Tibial nerve (tissue), 4 donors: ENCODE measurements at places on chromosomes 5 and 9. TPM values are rescaled to one million over a fixed set of nuclear protein-coding genes. Genes with fewer than 3 reads are reported as not detected.

GRCh38 chr5:145760660-145761059 is 74.5 kb downstream of the PRELID2 start:
- H3K27me3 ChIP-seq: no peaks in the 10 kb centered on the region
- no peak for DNase-seq
- H3K36me3 ChIP-seq: no peaks in the 10 kb centered on the region
- H3K4me3 ChIP-seq: no peak overlapping the region
- H3K4me1 ChIP-seq: no peaks in the 10 kb centered on the region

DNA sequence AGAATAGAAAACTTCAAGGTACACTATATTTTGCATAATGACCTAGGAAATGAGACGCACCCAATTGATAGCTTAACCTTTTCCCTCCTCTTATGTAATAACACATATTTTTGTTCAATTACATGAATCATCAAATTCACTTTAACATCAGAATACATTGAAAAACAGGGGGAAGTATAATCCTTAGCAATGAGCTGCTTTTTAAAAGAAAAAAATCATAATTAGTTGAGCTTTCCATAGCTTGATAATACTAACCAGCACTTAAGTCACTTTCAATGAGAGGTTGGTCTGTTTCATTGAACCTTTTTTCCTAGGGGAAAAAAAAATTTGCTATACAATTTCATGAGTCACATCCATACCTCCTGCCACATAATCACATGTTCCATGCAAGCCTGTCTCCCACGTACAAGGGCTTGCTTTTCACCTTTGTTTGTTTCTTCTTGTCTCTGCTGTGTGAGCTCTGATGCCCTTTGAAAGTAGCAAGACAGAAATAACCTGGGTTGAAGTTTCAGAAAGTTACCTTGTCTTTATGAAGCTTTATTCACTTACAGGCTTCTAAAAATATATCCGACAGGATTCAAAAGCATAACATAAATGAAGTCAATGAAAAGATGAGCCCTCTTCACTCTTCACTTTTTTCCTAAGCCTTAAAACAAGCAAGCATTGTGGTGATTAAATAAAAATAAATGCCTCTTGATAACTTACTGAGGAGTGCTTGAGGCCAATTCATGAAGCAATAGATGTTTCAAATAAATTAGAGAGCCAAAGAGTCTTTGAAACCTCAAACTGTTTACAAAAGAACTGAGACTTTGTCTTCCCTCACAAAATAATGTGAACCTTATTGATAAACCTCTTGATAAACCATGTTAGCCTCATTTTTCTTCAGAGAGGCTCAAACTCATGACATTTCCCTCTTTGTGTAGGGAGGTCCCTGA is 108.5 kb downstream of the FEM1C start:
- DNase-seq: no peak
- H3K27me3 ChIP-seq: no peaks in the 10 kb centered on the region
- no peak overlapping the region for H3K27ac ChIP-seq
- H3K4me3 ChIP-seq: no peak overlapping the region
- no peaks in the 10 kb centered on the region for H3K4me1 ChIP-seq

GRCh38 chr9:120922404-120923195 is 4.0 kb downstream of the TRAF1 start:
- DNase-seq: no peak
- peaks cover 37% of the 10 kb centered on the region for H3K4me1 ChIP-seq
- H3K36me3 ChIP-seq: no peaks in the 10 kb centered on the region
- H3K27me3 ChIP-seq: no peaks in the 10 kb centered on the region
- H3K4me3 ChIP-seq: no peak overlapping the region
- H3K27ac ChIP-seq: peak overlapping the region; percentile 78

GRCh38 chr5:22614486-22615094 is 238.6 kb downstream of the CDH12 start:
- H3K4me1 ChIP-seq: no peaks in the 10 kb centered on the region
- DNase-seq: no peak
- no peak overlapping the region for H3K27ac ChIP-seq

DNA sequence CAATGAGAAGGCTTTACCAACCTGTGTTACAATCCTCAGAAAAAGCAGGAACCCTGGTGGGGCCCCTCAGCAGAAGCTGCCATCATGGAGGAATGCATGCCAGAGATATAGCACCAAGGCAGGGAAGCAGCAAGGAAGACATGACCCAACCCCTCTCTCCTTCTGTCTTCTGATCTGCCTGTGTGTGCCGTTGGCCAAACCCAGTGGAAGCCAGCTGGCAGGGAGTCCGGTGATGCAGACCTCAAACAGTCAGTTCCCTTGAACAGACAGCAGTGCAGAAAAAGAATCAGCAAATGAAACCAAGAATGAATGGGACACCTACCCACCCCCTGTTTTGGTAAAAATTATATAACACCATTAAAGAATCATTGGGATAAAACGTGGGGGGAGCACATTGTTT is 234.2 kb downstream of the ZNF608 start:
- no peaks in the 10 kb centered on the region for H3K4me1 ChIP-seq
- no peak overlapping the region for H3K4me3 ChIP-seq
- DNase-seq: no peak
- no peaks in the 10 kb centered on the region for H3K27me3 ChIP-seq
- H3K36me3 ChIP-seq: no peaks in the 10 kb centered on the region
- H3K27ac ChIP-seq: no peak overlapping the region

GRCh38 chr5:124554746-124555578 is 191.5 kb downstream of the ZNF608 start:
- no peak for DNase-seq
- no peak overlapping the region for H3K27ac ChIP-seq
- H3K36me3 ChIP-seq: no peaks in the 10 kb centered on the region
- H3K4me3 ChIP-seq: no peak overlapping the region
- H3K4me1 ChIP-seq: no peaks in the 10 kb centered on the region

DNA sequence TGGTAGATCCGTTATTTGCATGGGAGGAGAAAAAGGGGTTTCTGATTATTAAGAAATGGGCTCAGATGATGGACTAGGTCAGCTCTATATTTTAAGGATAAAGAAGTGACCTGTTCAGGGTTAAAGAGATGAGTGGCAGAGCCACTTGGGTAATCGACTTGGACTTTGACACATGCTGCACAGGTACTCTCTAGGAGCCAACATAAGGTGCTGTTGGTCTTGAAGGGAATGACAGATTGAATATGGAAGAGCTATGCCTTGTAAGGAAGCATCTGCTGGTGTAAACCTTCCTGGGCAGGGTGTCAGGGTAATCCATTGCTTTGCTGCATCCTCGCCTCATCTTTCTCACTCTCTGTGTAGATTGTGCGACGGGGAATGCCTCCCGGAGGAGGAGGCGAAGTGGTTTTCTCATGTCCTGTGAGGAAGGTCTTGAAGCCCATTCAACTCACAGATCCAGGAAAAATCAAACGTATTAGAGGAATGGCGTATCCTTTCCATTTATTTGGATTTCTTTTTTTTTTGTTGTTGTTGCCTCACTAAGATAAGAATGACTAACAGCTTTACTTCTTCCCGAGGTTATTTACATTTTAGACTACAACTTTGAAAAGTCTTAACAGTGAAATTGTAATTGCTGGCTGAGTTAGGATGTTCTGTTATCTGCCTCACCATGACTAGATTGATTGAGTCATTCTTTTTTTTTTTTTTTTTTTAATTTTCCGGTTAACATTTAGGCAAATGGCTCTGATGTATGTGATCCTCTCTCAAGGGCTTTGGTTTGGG is 41.2 kb downstream of the RCL1 start:
- no peak overlapping the region for H3K4me3 ChIP-seq
- H3K27ac ChIP-seq: no peak overlapping the region
- H3K4me1 ChIP-seq: no peaks in the 10 kb centered on the region
- H3K27me3 ChIP-seq: no peaks in the 10 kb centered on the region
- no peak for DNase-seq

DNA sequence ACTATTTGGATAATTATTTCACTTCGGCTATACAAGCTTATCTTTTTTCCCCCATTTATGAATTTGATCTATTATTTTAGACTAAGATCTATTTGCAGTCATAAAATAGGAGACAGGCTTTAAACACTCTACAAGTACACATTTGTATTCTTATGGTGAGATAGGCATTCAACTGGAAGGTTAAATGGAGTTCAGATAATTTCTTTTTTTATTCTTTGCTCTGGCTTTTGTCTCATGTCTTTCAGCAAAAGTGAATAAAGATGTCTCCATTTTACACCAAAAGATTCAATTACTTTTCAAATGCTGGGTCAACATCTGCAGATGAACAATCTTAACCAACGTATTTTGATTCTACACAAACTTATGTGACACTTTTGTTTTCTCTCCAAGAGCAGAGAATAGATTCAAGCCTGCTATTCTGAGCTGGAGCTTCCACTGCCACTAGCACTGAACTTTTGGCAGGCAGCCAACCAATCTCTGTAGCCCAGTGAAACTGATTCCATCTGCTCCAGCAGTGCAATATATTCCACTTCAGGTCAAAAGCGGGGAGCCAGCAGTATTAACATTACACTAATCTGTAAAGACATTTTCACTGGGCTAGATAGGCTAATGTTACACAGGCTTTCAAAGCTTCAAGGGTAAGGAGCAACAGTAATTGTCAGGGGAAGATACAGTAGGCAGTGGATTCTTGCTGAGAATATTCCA is 452.0 kb upstream of the ZNF608 start:
- H3K4me3 ChIP-seq: no peak overlapping the region
- no peaks in the 10 kb centered on the region for H3K36me3 ChIP-seq
- H3K4me1 ChIP-seq: no peaks in the 10 kb centered on the region
- peak; percentile 57 for DNase-seq
- H3K27me3 ChIP-seq: no peaks in the 10 kb centered on the region

- no peak for DNase-seq
- H3K4me3 ChIP-seq: no peak overlapping the region
Observed at GRCh38 chr9:37410969-37411785, 11.3 kb upstream of the GRHPR start.

GRCh38 chr9:132245465-132245864 is 83.6 kb downstream of the NTNG2 start:
- H3K27ac ChIP-seq: no peak overlapping the region
- no peaks in the 10 kb centered on the region for H3K36me3 ChIP-seq
- H3K4me1 ChIP-seq: no peaks in the 10 kb centered on the region
- no peak for DNase-seq

GRCh38 chr9:94108584-94108983 is 24.3 kb downstream of the PTPDC1 start:
- H3K4me3 ChIP-seq: no peak overlapping the region
- no peaks in the 10 kb centered on the region for H3K4me1 ChIP-seq
- H3K27ac ChIP-seq: peak overlapping the region; percentile 60
- H3K36me3 ChIP-seq: peaks cover 9% of the 10 kb centered on the region

GRCh38 chr5:94540856-94541494 is 77.4 kb downstream of the KIAA0825 start:
- no peak overlapping the region for H3K27ac ChIP-seq
- no peaks in the 10 kb centered on the region for H3K27me3 ChIP-seq
- no peaks in the 10 kb centered on the region for H3K4me1 ChIP-seq
- DNase-seq: no peak
- H3K36me3 ChIP-seq: no peaks in the 10 kb centered on the region

DNA sequence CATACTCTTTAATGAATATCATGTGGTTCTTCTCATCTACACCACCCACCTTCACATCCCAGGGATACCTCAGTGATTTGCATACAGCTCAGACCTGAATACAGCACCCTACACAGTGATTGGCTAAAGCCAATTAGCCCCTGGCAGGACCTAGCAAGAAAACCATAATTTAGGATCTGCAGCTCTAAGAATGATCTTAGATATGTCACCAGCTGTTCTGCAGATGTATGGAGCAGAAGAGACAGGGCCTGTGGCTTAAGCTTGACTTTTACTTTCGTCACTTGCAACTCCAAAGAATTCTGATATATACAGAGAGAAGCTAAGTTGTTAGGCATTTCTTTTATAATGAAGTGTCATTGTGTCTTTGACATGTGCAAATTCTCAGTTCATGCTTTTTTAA is 483.2 kb upstream of the C9orf72 start:
- H3K27ac ChIP-seq: no peak overlapping the region
- H3K27me3 ChIP-seq: no peaks in the 10 kb centered on the region
- no peaks in the 10 kb centered on the region for H3K4me1 ChIP-seq
- H3K36me3 ChIP-seq: no peaks in the 10 kb centered on the region

GRCh38 chr5:142015781-142016533 is 3.1 kb upstream of the GNPDA1 start:
- DNase-seq: no peak
- no peaks in the 10 kb centered on the region for H3K27me3 ChIP-seq
- H3K4me3 ChIP-seq: no peak overlapping the region
- peak overlapping the region; percentile 58 for H3K27ac ChIP-seq
- peaks cover 8% of the 10 kb centered on the region for H3K4me1 ChIP-seq
- H3K36me3 ChIP-seq: no peaks in the 10 kb centered on the region

DNA sequence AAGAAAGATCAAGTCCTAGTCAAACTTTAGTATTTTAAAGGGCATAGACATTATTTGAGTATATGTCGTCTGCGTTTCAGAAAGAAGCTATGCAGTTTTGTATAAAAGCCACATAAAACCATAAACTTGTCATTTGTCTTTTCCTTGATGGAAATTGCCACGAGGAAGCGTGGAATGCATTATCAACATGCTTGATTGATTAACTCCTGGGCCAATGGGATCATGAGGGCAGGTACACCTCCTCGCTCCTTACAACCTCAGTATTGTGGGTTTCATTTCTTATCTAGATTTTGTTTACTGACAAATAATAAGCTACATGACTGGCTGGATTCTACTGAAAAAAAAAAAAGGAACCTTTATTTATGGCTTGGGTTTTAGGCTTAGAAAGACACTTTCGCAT is 122.5 kb upstream of the RFX3 start:
- no peak for DNase-seq
- H3K36me3 ChIP-seq: no peaks in the 10 kb centered on the region
- no peaks in the 10 kb centered on the region for H3K4me1 ChIP-seq
- H3K4me3 ChIP-seq: no peak overlapping the region
- H3K27me3 ChIP-seq: no peaks in the 10 kb centered on the region
- H3K27ac ChIP-seq: no peak overlapping the region

Gene PCDHB8
- total RNA-seq: 3.5 TPM

Gene STPG3
- total RNA-seq: not detected

Gene GRXCR2
- total RNA-seq: not detected

Gene CDC25C
- total RNA-seq: 0.60 TPM

Gene FBN2
- total RNA-seq: 1.3 TPM

Gene KCNIP1
- 7.3 TPM for total RNA-seq

Gene FGD3
- total RNA-seq: 7.4 TPM

Gene SRA1
- 17.1 TPM for total RNA-seq

Gene OMD
- total RNA-seq: 62.8 TPM

Gene IFNE
- total RNA-seq: not detected

Gene CCNI2
- not detected for total RNA-seq

Gene IL13
- 0.98 TPM for total RNA-seq

Gene PRKACG
- total RNA-seq: not detected

Gene GRM6
- total RNA-seq: not detected
